GM23248 (cell line): ENCODE measurements at places on chromosomes 1 and 21. TPM values are rescaled to one million over a fixed set of nuclear protein-coding genes. Genes with fewer than 3 reads are reported as not detected.

The BMP8A gene
- not detected in 2 replicates for total RNA-seq

The RGS16 gene
- total RNA-seq, result 0.11 and 0.89 TPM in 2 replicates

- H3K4me3 ChIP-seq, result no peak overlapping the region
- no peaks in the 10 kb centered on the region for H3K4me1 ChIP-seq
- H3K27me3 ChIP-seq, result peaks cover 5% of the 10 kb centered on the region
- DNase-seq, result peak; percentile 72
Measured at GRCh38 chr1:203338335-203339036, 12.4 kb downstream of the FMOD start.

GRCh38 chr1:153375511-153375910 is at the start of gene S100A12:
Gene S100A12, minus strand, starts transcription at chr1:153375621. Its CDS starts 1,029 bp downstream, at chr1:153374592.
- H3K4me3 ChIP-seq, result no peak within 1 kb of the TSS
- H3K27me3 ChIP-seq, result peaks cover 23% of the 10 kb centered on the region
- H3K4me1 ChIP-seq, result peaks cover 11% of the 10 kb centered on the region
- peak; percentile 92 for DNase-seq
- no peak within 1 kb of the TSS for H3K27ac ChIP-seq

DNA sequence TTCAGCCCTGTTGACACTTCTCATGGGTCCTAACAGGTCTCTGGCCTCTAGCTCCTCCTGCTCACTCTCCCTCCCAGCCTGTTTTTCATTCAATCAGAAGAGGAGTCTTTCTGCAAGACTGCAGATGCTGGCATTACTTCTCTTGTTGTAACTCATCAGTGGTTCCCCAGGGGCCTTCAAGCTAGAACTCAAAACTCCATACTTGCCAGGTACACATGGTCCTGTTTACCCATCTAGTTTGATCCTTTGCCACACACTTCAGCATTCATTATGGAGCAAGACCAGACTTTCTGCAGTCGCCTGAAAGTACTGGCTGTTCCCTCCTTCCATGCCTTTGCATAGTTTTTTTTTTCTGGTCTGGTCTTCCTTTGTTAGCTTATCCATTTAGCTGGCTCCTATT is 47.9 kb downstream of the SERBP1 start:
- no peaks in the 10 kb centered on the region for H3K36me3 ChIP-seq
- H3K4me1 ChIP-seq, result no peaks in the 10 kb centered on the region
- no peak for DNase-seq
- no peak overlapping the region for H3K27ac ChIP-seq
- no peaks in the 10 kb centered on the region for H3K27me3 ChIP-seq

GRCh38 chr1:157407917-157408525 is 144.3 kb downstream of the FCRL5 start:
- DNase-seq, result no peak
- H3K4me3 ChIP-seq, result no peak overlapping the region
- H3K36me3 ChIP-seq, result no peaks in the 10 kb centered on the region
- H3K27ac ChIP-seq, result no peak overlapping the region
- H3K4me1 ChIP-seq, result no peaks in the 10 kb centered on the region
- no peaks in the 10 kb centered on the region for H3K27me3 ChIP-seq

GRCh38 chr21:35840197-35840799 is 220.0 kb downstream of the SETD4 start:
- H3K36me3 ChIP-seq, result no peaks in the 10 kb centered on the region
- H3K4me1 ChIP-seq, result no peaks in the 10 kb centered on the region
- H3K4me3 ChIP-seq, result no peak overlapping the region
- no peaks in the 10 kb centered on the region for H3K27me3 ChIP-seq
- peak; percentile 83 for DNase-seq
- no peak overlapping the region for H3K27ac ChIP-seq

DNA sequence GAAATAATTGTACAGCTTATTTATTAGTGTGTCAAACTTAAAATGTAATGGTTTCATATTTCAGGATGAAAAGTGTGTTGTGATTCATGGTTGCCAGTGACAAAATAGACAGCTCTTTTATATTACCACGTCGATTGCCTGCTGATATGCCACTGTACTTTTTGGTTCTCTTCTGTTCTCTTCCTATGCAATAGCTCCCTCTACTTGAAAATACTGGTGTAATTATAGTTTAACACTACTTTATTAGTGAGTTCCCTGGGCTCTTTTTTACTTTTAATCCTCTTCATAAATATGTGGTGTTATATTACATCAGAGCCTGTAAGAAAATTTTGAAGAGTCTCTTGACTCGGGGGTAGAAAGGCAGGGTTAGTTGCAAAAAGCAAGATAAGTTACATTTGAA is 111.3 kb downstream of the PATJ start:
- H3K36me3 ChIP-seq, result no peaks in the 10 kb centered on the region
- no peaks in the 10 kb centered on the region for H3K4me1 ChIP-seq
- peak; percentile 50 for DNase-seq
- no peak overlapping the region for H3K27ac ChIP-seq
- no peaks in the 10 kb centered on the region for H3K27me3 ChIP-seq
- no peak overlapping the region for H3K4me3 ChIP-seq

GRCh38 chr21:28738882-28739281 is 253.8 kb downstream of the LTN1 start:
- no peak for DNase-seq
- no peak overlapping the region for H3K4me3 ChIP-seq
- no peaks in the 10 kb centered on the region for H3K36me3 ChIP-seq
- H3K4me1 ChIP-seq, result peaks cover 6% of the 10 kb centered on the region
- H3K27me3 ChIP-seq, result no peaks in the 10 kb centered on the region

DNA sequence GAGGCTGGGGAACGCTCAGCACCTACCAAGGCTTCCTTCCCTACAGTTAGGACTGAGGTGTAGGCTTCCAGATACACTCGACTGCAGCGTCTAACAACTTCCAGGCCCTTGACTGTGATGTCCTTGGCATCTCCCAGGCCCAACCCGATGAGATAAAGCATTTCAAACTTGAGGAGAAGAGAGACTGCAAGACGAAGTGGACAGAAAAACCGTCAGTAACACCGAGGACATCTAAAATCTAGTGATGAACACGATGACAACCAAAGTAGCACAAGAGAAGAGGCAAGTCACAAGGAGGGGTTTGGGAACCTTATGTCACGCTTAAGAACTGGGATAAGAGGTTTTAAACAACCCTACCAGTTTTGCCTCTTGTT is 314 bp downstream of the DPH5 start:
- H3K4me3 ChIP-seq, result peak overlapping the region; percentile 82
- H3K36me3 ChIP-seq, result peaks cover 6% of the 10 kb centered on the region; the same call in 1 of the 2 replicates
- H3K27ac ChIP-seq, result peak overlapping the region; percentile 80
- peak; percentile 51 for DNase-seq
- no peaks in the 10 kb centered on the region for H3K27me3 ChIP-seq

DNA sequence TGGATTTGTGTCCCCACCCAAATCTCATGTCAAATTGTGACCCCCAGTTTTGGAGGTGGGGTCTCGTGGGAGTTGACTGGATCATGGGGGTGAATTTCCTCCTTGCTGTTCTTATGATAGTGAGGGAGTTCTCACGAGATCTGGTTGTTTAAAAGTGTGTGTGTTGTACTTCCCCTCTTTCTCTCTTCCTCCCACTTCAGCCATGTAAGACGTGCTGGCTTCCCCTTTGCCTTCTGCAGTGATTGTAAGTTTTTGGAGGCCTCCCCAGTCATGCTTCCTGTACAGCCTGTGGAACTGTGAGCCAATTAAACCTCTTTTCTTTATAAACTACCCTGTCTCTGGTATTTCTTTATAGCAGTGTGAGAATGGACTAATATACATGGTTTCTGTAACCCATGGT is 64.6 kb downstream of the RHOU start:
- DNase-seq, result no peak
- H3K27me3 ChIP-seq, result peaks cover 40% of the 10 kb centered on the region; the same call in 1 of the 2 replicates
- no peak overlapping the region for H3K27ac ChIP-seq

GRCh38 chr1:190579552-190580193 is 102.0 kb upstream of the BRINP3 start:
- H3K27ac ChIP-seq, result no peak overlapping the region
- DNase-seq, result no peak
- no peaks in the 10 kb centered on the region for H3K27me3 ChIP-seq
- H3K36me3 ChIP-seq, result no peaks in the 10 kb centered on the region
- no peak overlapping the region for H3K4me3 ChIP-seq

- no peaks in the 10 kb centered on the region for H3K36me3 ChIP-seq
- no peak overlapping the region for H3K4me3 ChIP-seq
- H3K4me1 ChIP-seq, result peaks cover 6% of the 10 kb centered on the region
Measured at GRCh38 chr1:202821467-202821866, 10.7 kb downstream of the PCAT6 start.

DNA sequence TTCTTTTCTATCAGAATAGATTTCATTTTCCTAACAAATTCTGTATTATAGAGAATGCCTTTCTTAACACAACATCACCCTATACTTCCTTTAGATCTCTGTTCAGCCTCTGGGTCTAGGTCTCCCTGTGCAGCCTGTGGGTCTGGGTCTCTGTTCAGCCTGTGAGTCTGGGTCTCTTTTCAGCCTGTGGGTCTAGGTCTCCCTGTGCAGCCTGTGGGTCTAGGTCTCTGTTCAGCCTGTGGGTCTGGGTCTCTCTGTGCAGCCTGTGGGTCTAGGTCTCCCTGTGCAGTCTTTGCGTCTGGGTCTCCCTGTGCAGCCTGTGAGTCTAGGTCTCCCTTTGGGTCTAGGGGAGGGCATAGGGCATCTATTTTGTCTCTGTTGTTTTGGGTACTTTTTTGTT is 59.6 kb upstream of the DIP2A start:
- H3K27me3 ChIP-seq, result no peaks in the 10 kb centered on the region
- DNase-seq, result no peak
- no peak overlapping the region for H3K4me3 ChIP-seq
- H3K36me3 ChIP-seq, result peaks cover 10% of the 10 kb centered on the region; the same call in 1 of the 2 replicates
- H3K27ac ChIP-seq, result no peak overlapping the region

DNA sequence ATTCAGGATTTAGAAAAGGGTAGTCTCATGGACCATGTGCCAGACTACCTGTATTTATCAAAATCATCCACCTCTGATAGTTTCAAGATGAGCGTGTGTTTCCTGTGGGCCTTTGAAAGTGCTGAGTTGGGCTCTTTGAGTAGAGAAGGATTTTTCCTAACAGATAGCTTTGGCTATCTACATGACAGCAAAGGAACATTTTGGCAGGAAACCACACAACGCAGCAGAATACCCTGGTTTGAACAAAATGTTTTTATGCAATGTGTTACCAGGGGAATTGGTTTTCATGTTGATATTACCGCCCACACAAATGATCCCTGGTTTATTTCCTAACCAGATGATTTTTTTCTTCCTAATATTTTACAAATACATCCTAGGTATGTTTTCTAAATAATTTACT is 431.4 kb downstream of the NEGR1 start:
- no peaks in the 10 kb centered on the region for H3K36me3 ChIP-seq
- H3K4me3 ChIP-seq, result no peak overlapping the region
- no peaks in the 10 kb centered on the region for H3K27me3 ChIP-seq
- DNase-seq, result peak; percentile 25

DNA sequence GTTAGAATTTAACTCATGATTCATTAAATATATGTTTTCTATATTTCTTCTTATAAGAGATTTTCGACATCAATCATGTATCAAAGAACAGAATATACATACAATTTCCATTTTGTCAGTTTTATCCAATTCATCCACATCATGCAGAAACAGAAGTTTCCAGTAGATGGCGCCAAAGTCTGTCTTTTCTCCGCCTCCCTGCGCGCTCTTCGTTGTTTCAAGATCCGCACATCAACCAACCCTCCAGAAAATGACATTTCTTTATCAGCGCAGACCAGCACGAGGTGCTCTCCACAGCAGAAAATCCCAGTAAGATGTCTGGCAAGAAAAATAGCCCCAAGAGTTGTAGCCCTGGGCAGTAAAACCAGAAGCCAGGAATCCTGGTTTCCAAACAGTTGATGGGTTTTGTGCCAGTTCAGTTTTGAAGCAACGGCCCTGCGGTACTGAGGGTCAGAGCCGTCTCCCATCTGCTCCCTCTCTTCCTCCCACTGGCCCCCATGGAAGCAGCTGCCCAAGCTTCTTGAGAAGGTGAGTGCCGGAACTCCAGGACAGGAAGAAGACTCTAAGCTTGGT is 38.6 kb upstream of the GPR137B start:
- no peak overlapping the region for H3K4me3 ChIP-seq
- H3K27ac ChIP-seq, result no peak overlapping the region
- peak; percentile 68 for DNase-seq
- H3K36me3 ChIP-seq, result no peaks in the 10 kb centered on the region
- H3K27me3 ChIP-seq, result no peaks in the 10 kb centered on the region

GRCh38 chr1:98034505-98034904 is 113.7 kb upstream of the DPYD start:
- peaks cover 14% of the 10 kb centered on the region for H3K4me1 ChIP-seq
- H3K36me3 ChIP-seq, result no peaks in the 10 kb centered on the region
- no peaks in the 10 kb centered on the region for H3K27me3 ChIP-seq
- H3K27ac ChIP-seq, result no peak overlapping the region
- DNase-seq, result peak; percentile 38
- no peak overlapping the region for H3K4me3 ChIP-seq

GRCh38 chr1:8661185-8662110 is 156.0 kb downstream of the RERE start:
- peak overlapping the region; percentile 87 for H3K27ac ChIP-seq
- peak overlapping the region; percentile 11 for H3K4me3 ChIP-seq
- no peaks in the 10 kb centered on the region for H3K36me3 ChIP-seq
- peak; percentile 89 for DNase-seq

- peaks cover 16% of the 10 kb centered on the region; the same call in 1 of the 2 replicates for H3K36me3 ChIP-seq
- H3K4me3 ChIP-seq, result no peak overlapping the region
- peaks cover 35% of the 10 kb centered on the region for H3K4me1 ChIP-seq
- no peak for DNase-seq
- no peaks in the 10 kb centered on the region for H3K27me3 ChIP-seq
Measured at GRCh38 chr1:223733898-223734852, 21.8 kb downstream of the CAPN2 start.

GRCh38 chr1:214010717-214011116 is 22.9 kb downstream of the PROX1 start:
- H3K4me1 ChIP-seq, result no peaks in the 10 kb centered on the region
- DNase-seq, result no peak
- no peaks in the 10 kb centered on the region for H3K27me3 ChIP-seq
- H3K27ac ChIP-seq, result no peak overlapping the region
- H3K4me3 ChIP-seq, result no peak overlapping the region

DNA sequence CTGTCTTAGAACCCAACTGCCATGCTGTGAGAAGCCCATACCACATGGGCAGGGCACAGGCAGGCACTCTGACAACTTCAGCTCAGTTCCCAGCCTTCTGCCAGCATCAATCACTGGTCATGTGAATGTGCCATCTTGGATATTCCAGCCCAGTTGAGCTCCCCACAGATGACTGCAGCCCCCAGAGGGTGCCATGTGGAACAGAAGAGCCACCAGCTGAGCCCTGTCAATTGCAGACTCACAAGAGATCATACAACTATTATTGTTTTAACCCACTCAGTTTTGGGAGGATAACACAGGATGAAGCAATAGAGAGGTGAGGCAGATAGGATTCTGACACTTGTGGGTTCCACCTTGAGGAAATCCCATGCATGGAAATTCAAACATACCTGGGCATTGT is 78.4 kb upstream of the ZBTB40 start:
- no peaks in the 10 kb centered on the region for H3K4me1 ChIP-seq
- no peak overlapping the region for H3K27ac ChIP-seq

- H3K36me3 ChIP-seq, result no peaks in the 10 kb centered on the region
- H3K4me3 ChIP-seq, result no peak overlapping the region
- DNase-seq, result no peak
- H3K4me1 ChIP-seq, result no peaks in the 10 kb centered on the region
Measured at GRCh38 chr1:36542962-36543515, 60.3 kb upstream of the CSF3R start.
